ENCODE measurements at places on chromosomes 11 and 22.
A peak's percentile ranks its signal among the peaks of the same experiment; 100 is the strongest.

GRCh38 chr11:117255966-117256365 lies 23.5 kb downstream of the RNF214 start:
- DNase-seq: no peak

DNA sequence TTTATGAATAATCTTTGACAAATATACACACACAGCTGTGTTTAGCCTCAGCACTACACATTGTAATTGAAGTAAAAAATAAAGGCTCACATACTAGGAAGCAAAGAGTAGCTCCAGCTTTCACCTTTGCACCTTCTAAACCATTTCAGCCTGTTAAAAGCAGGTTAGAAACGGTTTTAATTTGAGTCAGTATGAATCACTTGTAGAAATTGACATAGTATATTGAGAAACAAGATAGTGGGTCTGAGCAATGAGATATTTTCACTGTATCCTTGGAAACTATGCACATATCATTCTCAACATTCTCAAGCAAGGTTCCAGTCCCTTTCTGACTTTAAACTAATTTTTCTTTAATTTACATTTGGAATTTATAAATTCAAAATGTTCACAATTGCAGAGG lies 380.3 kb downstream of the AASDHPPT start:
- DNase-seq: peak; percentile 44

- DNase-seq: no peak
These were observed 104.0 kb downstream of the APOL5 start for GRCh38 chr22:35821654-35822053.

DNA sequence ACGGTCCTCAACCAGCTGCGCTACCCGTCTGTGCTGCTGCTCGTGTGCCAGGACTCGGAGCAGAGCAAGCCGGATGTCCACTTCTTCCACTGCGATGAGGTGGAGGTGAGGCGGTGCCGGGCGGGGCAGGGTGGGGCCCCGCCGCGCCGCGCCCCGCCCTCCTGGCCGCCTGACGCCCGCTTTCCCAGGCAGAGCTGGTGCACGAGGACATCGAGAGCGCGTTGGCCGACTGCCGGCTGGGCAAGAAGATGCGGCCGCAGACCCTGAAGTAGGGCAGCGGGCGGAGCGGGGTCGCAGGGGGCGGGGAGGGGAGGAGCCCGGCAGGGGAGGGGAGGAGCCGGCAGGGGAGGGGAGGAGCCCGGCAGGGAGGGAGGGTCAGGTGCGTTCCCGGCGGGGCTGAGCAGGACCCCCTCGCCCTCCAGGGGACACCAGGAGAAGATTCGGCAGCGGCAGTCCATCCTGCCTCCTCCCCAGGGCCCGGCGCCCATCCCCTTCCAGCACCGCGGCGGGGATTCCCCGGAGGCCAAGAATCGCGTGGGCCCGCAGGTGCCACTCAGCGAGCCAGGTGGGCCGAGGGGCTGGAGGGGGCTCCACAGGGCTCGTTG lies 14.7 kb downstream of the EPS8L2 start:
- DNase-seq: no peak

- DNase-seq: no peak
These were observed 7.0 kb downstream of the GAL start for GRCh38 chr11:68691402-68691784.

DNA sequence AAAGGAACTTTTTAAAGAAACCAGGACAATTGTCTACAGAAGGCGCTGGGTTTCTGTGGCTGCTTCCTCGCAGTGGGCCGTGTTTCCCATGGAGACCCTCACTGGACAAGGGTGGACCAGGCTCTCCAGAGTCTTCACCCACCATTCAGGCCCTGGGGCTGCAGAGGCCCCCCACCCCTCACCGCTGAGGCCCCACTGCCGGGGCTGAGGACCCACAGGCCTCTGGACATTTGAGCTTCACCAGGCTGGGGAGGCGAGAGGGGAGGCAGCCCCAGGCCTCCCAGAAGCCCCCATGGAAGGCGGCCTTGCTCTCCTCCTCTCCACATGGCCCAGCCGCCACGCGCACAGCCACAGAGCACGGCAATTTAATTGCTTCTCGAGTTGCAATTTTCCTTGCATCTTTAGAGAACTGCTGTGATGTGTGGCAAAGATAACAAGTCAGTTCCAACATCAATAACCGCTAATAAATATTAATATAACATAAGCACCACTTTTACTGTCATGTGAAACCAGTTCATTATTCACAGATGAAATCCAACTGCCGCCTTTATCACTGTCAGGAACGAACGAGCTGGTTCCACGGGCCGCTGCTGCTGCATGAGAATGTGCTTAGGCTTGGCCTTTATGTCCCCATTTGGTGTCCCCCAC lies 81.0 kb downstream of the PHF21B start:
- no peak for DNase-seq

GRCh38 chr11:19953909-19954308 lies 206.4 kb downstream of the DBX1 start:
- DNase-seq: peak; percentile 86

DNA sequence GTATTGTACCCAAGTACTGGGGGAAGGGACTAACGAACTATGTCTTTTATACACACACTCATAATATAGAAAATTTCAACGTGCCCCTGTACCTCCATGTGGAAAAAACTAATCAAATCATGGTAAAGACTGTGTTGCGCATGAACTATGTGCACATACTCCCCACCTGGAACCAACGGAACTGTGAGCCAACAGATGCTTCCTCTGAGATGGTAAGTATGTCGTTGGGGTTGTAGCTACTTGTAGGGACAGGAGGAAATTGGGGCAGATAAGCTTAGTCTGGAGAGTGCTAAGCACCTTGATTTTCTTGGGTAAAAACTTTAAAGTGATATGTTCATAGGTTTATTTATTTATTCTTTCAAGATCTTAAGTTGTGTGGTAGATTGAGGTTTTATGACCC lies 40.1 kb downstream of the GLYAT start:
- no peak for DNase-seq

DNA sequence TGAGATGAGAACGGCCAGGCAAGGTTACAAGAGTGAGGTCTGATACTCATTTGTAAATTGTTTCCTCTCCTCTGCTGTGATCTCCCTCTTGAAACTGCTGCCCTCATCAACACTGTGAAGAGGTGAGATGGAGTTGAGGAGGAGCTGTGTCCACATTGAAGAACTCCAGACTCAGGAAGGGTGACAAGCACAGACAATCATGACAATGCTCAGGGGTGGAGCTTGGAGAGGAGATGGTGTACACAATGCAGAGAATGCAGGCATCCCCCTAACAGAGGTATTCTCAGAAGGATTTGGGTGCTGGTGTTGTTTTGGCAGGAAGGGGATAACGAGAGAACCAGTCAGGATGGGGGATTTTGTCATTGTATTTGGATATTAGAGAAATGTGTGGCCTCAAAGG lies 21.5 kb upstream of the MMP7 start:
- no peak for DNase-seq

- no peak for DNase-seq
These were observed 19.3 kb upstream of the CLMP start for GRCh38 chr11:123214396-123214795.

DNA sequence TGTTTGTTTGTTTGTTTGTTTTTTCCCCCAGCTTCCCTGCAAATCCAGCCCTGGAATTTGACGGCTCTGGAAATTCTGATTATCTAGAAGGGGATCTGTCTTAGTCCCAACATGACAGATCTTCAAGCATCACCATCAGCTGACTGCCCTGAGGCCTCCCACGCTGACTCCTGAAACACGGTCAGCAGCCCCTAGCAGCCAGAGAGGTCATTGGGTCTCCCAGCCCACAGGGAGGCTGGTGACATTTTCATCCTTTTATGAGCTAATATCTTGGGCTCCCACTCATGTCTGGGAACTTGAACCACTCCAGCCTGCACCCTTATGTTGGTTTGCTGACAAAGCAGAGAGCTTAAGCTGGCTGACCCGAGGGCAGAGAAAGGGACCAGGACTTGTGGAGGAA lies 66.0 kb upstream of the TIMP3 start:
- no peak for DNase-seq

DNA sequence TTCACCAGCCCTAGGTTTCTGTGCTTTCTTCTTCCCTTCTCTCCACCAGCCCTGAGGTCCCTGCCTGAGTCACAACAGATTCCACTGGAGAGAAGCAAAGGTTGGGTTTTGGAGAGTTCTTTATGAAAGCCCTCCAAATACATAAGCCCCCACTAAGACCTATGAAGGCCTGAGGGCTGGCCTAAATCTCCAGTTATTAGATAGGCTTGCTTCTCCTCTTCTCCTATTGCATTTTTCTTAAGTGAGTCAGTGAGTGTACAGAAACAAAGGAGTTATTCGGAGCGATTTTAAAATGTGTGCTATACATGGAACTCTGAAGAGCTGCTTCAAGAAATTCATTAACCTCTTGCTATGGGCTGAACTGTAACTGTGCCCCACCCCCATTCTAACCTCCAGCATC lies 1057.3 kb downstream of the OPCML start:
- DNase-seq: peak; percentile 49

DNA sequence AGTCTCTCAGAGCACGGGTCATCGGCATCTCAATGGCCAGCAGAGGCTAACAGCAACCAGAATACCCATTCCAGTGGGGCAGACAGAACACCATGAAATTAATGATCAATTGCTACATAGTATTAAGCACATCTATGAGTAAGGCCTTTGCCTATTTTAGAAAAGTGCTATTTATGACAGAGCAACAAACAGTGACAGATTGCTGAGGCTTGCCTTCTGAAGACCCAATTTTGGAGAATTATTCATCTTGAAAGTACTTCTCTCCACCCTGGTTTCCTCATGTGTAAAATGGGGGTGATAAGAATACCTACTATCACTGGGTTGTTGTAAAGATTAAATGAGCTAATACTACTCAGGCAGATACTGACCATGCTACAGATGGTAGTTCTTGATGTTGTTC lies 232.7 kb downstream of the TENM4 start:
- DNase-seq: no peak

- no peak for DNase-seq
These were observed 61.0 kb downstream of the ISX start for GRCh38 chr22:35126993-35127392.

DNA sequence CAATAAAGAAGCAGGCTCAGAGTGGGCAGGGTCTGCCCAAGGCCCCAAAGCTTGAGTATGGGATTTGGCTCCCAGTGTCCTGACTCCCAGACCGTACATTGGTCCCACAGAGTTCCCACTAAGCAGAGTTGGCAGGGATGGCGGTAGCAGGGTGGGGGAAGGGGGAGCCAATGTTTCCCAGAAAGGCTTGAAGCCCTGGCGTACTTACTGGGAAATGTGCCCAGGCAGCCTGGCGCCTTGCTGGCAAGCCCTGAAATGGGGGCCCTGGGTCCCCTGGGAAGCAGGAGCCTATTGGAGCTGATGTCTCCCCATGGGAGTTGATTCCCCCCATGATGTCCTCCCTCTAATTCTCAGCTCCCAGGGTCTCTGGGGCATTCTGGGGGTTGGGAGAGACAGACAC lies 9.3 kb downstream of the ARHGEF17 start:
- DNase-seq: no peak

GRCh38 chr22:39898997-39899396 lies 1.9 kb upstream of the GRAP2 start:
- DNase-seq: no peak

DNA sequence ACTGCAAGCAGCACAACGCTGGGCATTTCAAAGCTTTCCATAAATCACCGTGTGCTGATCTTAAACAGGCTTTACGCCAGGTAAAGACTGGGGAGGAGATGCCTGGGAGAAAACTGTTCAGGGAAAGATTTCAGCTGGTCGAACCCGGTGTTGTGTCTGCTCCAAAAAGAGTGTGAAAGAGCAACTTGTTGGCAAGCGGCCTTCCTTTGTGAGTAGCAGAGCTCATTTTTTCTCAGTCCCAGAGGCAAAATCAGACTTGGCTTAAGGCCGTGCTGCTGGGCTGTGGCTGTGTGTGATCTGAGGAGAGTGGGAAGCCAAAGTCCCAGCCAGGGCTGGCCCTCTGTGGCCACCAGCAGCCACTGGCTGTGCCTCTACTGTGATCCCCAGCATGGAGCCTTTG lies 75.7 kb upstream of the E2F8 start:
- DNase-seq: no peak

- DNase-seq: no peak
These were observed 538.3 kb downstream of the OPCML start for GRCh38 chr11:132993991-132994502.

GRCh38 chr11:134584001-134584561 lies 172.0 kb upstream of the B3GAT1 start:
- no peak for DNase-seq

DNA sequence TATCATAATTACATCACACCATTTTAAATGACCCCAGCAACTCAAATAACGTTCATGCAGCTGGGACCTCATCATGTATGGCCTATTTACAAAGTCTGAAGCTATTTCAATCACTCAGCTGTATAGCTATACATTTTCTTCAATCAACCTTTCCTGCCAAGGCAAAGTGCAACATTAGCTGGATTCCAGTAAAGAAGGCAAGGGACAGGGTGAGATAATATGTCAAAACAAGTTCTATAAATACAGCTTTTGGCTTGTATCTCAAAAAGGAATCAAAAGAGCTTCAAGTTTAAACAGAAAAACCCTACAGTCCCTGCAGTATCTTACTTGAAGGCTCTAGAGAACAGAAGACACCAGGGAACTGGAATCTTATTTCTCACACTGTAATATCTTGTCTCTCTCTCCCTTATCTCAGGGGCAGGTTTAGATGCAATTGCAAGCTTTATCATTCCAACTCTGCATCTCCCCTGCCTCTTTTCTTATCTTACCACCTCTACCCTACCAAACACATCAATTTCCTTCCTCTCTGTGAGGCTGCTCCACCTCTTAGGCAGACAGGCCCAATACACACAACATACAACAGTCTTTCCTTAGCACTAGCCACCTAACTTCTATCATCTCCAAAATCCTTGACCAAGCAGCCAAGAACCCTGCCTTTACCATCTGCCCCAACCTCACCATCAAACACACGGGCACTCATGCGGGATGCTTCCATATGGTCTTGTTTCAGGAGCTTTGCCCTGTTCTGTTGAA lies 34.5 kb downstream of the CELF1 start:
- DNase-seq: no peak

DNA sequence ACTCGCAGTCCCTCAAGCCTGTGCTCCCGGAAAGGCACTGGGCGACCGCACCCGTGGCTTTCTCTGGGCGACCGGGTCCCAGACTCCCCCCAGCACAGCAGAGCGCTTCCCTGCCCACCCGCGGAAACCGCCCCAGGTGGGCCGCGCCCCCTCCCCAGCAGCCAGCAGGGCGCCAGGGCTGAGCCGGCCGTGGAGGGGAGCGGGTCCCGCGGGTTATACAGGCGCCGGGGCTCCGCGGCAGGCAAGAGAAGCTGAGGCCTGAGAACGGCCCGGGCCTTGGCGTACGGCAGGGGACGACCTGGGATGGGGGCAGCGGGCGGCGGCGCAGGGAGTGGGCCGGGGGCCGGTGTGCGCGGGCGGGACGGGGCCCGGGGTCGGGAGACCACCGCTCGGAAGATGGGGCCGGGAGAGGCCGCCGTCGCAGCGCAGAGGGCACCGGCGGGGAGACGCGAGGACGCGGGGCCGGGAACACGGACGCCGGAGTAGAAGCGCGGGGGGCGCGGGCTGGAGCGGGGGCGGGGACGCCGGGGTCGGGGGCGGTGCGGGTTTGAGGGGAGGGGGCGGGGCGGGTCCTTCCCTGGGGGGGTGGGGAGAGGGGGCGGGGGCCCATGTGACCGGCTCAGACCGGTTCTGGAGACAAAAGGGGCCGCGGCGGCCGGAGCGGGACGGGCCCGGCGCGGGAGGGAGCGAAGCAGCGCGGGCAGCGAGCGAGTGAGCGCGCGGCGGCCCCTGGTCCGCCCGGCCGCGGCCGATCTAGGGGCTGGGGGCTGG lies at the start of gene MDK:
Gene MDK, plus strand, starts transcription at position 622 of the 771 bp plus-strand sequence. CDS start 389 bp downstream, outside the sequence.
- peak; percentile 33 for DNase-seq
